Kasumi-1 (cell line): ENCODE measurements at places on chromosomes 7 and 10.
A peak's percentile ranks its signal among the peaks of the same experiment; 100 is the strongest.

DNA sequence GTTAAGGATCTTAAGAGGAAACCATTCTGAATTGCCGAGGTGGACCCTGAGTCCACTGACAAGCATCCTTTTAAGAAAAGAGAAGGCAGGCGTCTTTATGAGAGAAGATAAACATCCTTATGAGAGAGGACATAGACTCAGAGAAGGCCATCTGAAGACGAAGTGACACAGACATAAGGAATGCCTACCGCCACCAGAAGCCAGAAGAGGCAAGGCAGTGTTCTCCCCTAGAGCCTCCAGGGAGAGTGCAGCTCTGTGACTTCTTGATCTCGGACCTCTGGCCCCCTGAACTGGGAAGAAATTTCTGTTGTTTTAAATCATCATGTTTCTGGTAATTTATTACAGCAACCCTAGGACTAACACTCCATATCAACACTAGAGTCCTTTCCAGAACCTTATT, 25.2 kb upstream of the ING3 start:
- no peak for DNase-seq

GRCh38 chr7:158110034-158110590, 477.5 kb downstream of the PTPRN2 start:
- no peak for DNase-seq

DNA sequence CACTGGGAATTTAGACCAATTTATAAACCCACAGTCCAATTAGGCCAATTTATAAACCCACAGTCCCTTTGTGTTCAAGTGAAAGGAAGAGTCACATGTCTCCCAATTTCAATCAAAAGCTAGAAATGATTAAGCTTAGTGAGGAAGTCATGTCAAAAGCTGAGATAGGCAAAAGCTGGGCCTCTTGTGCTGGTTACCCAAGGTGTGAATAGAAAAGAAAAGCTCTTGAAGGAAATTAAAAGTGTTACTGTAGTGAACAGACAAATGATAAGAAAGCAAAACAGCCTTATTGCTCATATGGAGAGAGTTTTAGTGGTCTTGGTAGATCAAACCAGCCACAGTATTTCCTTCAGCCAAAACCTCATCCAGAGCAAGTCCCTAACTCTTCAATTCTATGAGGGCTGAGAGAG, 245.0 kb downstream of the HDAC9 start:
- no peak for DNase-seq

DNA sequence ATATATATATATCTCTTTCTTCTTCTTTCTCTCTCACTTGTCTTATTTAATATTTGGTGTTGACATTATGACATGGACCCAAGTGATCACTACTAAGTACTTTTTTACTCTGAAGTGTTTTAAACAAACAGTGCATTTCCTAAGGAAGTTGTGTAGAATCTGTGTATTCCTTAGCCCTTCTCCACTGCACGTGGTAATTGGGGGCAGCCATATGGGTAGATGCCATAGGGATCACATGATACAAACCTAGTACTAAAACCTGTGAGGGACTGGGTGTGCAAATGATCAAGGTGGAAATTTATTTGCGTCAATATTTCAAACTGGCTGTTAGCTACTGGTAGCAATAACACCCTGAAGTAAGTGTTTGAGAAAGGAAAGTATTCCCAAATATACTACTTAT, 25.0 kb downstream of the THSD7A start:
- no peak for DNase-seq

DNA sequence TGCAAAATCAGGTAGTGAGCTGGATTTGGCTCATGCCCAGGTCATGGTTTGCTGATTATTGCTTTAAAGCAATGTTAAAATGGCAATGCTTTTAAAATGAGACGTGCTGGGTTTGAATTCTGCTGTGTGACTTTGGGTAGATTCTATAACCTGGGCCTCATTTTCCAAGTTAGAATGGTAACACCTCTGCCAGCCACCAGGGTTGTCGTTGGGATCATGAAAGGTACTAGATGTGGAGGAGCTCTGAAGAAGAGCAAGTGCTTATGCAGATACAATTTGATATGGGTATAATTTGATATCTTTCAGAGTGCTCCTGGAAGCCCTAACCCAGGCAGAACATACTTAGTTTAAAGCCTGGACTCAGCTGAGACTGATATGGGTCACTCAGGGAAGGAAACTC, 60.0 kb downstream of the EVX1 start:
- DNase-seq: no peak

DNA sequence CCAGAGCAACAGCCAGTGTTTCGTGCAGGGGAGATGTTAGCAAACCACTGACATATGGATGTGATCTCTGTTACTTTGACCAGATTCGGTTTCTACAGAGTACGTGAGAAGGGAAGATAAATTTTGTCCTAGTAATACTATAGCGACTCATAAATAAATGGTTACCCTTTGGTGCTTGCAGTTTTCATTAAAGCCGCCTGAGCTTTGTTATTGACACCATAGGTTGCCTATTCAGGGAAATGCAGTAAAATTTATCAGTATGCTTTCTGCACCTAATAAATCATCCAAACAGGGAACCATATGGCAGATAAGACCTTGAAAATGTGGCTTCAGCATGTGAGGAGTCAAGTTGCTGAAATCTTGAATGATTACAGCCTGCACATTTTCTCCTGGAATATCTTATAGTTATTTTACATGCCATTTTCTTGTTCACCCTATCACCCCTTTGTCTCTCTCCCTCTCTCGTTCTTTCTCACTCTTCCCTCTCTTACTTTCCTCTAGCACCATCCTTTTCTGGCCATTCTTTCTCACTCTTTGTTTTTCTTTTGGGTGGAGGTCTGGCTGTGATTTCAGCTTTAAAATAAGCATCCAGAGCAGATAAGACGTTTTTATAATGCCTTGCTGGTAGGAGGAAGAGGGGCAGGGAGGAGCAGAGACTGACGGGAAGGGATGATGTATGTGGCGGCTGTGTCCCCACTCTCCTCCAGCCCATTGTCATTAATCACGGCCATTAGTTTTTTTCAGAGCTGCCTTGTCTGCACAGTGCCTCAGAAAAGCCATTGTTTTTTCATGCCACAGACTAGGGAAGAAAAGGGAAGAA, 182.5 kb downstream of the LRMDA start:
- DNase-seq: peak; percentile 31

DNA sequence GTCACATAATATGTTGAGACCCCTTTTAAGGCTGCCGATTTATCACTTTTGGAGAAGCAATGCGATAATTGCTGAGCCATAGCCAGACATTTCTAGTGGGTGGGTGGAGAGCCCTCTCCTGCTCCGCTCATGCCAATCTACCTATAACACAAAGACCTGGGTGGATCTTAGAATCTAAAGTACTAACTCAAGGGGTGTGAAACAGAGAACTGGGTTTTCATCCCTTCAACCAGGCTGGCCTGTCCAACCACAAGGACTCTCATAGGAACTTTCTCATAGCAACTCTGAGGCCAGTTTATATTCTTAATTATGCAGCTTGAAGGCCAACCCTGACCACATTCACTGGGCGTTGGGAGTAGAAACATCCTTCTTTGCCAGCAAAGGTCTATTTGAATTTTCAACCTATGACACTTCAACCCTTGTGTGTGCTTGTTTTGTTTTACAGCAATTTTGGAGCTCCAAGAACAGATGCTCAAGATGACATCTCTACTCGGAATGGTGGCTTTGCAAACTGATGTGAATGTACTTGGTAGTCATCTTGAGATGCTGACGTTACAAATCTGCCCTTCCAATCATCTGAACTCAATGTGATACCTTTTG, 1198.2 kb upstream of the AUTS2 start:
- DNase-seq: no peak

GRCh38 chr7:148022832-148023231, 567.7 kb upstream of the C7orf33 start:
- no peak for DNase-seq

- no peak for DNase-seq
These were observed 524.2 kb upstream of the GALNT17 start for GRCh38 chr7:70607759-70608158.

- DNase-seq: peak; percentile 64
These were observed 35.2 kb upstream of the GDF10 start for GRCh38 chr10:47264797-47265281.

- DNase-seq: no peak
These were observed 200.3 kb upstream of the LYZL2 start for GRCh38 chr10:30829901-30830300.

GRCh38 chr7:24721481-24722001, 35.7 kb downstream of the GSDME start:
- no peak for DNase-seq

- DNase-seq: no peak
These were observed 115.0 kb downstream of the GFRA1 start for GRCh38 chr10:116158036-116158435.

DNA sequence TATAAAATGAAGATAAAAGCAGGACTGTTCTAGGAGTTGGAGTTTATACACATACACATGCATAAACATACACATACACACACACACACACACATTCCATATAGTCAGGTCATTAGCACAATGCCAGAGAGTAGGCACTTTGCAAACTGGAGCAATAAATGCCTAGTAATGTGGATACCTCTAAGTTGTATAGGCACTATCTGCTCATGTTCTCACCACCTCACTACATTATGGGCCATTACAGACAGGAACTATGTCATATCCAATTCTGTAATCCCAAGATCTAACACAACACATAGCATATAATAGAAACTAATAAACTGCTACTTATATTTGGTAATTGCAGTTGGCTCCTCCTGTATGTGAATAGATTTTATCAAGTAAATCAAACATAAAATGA, 115.6 kb downstream of the GRM8 start:
- DNase-seq: no peak

DNA sequence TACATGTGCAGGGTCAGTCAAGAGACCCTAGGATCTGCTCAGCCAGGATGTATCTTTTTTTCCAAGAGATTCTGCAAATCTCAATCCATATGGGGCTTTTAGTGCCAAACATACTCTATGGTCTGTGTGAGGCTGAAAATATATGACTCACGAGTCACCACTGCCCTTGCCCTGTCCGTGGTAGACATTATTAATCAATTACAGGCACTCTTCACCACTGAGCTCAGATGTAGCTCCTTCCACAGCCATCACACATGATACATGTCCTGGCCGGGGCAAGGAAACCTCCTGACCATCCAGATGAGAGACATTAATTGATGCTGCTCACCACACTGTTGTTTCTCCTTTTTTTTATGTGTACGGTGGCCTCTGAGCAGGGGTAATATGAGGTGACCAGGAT, 90.2 kb upstream of the RET start:
- DNase-seq: no peak

DNA sequence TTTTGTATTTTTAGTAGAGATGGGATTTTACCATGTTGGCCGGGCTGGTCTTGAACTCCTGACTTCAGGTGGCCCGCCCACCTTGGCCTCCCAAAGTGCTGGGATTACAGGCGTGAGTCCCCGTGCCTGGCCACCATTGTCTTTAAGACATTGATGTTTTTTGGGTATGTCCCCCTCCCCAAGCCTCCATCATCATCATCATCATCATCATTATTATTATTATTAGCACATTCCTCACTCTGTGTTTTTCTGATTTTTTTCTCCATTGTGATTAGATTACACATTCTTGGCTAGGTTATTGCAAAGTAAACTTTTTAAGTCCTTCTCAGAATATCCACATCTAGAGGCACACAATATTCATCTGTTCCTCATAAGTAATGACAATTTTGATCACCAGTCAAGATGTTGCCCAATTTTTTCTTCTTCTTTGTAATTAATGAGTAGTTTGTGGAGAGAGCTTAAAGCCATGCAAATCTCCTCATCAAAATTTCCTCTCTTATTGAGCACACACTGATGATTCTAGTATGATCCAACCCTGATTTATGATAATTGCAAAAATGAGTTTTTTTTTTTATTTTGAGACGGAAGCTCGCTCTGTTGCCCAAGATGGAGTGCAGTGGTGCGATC, 47.5 kb downstream of the EPC1 start:
- no peak for DNase-seq

DNA sequence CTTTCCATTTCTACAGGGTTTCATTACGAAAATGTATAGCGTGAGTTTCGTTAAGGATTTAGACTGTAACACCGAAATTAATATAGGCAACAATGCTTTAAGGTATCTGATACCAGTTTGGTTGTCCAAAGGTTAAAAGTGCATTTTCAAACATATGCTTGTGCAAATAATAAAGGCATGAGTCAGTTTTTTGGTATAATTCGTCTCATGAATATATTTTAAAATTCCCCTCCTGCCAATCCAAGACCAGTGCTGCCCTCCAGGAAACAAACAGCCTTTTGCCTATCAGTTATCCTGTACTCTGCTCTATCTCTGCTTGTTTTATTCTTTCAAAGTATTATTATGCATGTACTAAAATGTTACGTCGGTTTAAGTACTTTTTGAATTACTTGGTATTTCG, 2.0 kb downstream of the LCOR start:
- no peak for DNase-seq

DNA sequence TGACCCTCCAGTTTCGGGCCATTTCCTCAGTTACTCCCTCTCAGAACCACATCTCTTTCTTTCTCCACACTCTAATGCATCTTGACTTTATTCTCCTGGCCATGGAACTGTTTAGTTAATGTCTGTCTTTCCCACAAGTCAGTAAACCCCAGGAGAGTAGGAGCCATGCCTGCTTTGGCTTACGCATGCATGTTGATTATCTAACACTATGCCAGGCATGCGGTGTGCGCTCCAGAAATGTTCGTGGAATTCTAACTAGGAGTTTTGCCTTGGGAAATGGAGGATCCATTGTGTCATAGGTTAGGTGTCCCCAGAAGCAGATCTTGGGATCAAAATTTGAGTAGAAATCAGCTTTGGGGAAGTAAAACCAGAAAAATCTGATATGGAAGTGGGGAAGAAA, 308.9 kb downstream of the GRID1 start:
- no peak for DNase-seq

DNA sequence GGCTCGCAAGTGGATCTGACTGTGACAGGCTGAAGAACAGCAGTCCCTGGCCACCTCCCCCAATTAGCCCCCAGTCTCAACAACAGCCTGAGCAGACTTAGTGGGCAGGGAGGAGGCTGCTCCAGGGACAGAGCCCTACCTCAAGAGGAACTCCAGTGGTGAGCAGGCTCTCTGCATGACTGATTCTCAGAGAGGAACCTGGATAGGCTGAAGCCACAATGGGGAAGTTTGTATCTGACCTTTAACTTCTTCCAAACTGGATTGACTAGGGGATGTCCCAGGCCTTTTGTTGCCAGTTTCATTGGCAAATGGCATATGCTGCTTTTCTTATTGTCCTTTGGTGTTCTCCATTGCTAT, 93.0 kb downstream of the ARHGAP22 start:
- peak; percentile 93 for DNase-seq

GRCh38 chr10:124701881-124702656, 42.1 kb downstream of the FAM53B start:
- DNase-seq: no peak

- no peak for DNase-seq
These were observed 4.6 kb downstream of the SOSTDC1 start for GRCh38 chr7:16460789-16461493.

DNA sequence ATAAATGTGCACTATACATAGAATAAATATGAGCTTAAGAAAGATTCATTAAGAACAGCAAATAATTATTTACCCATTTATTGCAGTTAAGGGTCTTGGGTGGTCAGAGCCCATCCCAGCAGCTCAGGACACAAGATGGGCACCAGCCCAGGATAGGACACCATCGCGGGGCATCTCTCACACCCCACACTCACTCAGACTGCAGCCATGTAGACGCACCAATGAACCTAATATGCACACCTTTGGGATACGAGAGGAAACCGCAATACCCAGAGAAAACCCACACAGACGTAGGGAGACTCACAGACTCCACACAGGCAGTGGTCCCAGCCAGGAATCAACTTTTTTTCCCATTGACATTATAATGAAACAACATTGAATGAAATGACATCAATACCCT, 36.0 kb downstream of the CARD11 start:
- DNase-seq: no peak
